ENCODE measurements at places on chromosomes 13 and 19. TPM values are rescaled to one million over a fixed set of nuclear protein-coding genes. Genes with fewer than 3 reads are reported as not detected.
A peak's percentile ranks its signal among the peaks of the same experiment; 100 is the strongest.

The ZNF208 gene
- total RNA-seq: not detected

The CLC gene
- not detected for total RNA-seq

The LILRB5 gene
- not detected for total RNA-seq

The NFIX gene
- total RNA-seq: 43.3 TPM

The PABPC3 gene
- total RNA-seq: 0.26 TPM

- H3K27me3 ChIP-seq: no peaks in the 10 kb centered on the region
- no peaks in the 10 kb centered on the region for H3K4me1 ChIP-seq
- no peak overlapping the region for H3K4me3 ChIP-seq
- no peak for DNase-seq
These were observed 303.4 kb downstream of the GPC6 start for GRCh38 chr13:93529961-93530360.

GRCh38 chr19:17420475-17420924 lies 653 bp downstream of the MVB12A start:
- DNase-seq: peak; percentile 38
- H3K27ac ChIP-seq: no peak overlapping the region
- H3K4me1 ChIP-seq: peaks cover 16% of the 10 kb centered on the region
- no peaks in the 10 kb centered on the region for H3K36me3 ChIP-seq
- H3K4me3 ChIP-seq: peak overlapping the region; percentile 88

GRCh38 chr19:30856376-30856775 lies 484.2 kb downstream of the ZNF536 start:
- H3K4me1 ChIP-seq: no peaks in the 10 kb centered on the region
- DNase-seq: no peak
- no peaks in the 10 kb centered on the region for H3K36me3 ChIP-seq
- H3K27me3 ChIP-seq: no peaks in the 10 kb centered on the region

GRCh38 chr19:28444362-28444761 lies 768.6 kb downstream of the UQCRFS1 start:
- H3K36me3 ChIP-seq: no peaks in the 10 kb centered on the region
- DNase-seq: no peak
- no peak overlapping the region for H3K4me3 ChIP-seq
- no peak overlapping the region for H3K27ac ChIP-seq

- H3K27me3 ChIP-seq: no peaks in the 10 kb centered on the region
- H3K4me1 ChIP-seq: peaks cover 31% of the 10 kb centered on the region
- H3K36me3 ChIP-seq: peaks cover 67% of the 10 kb centered on the region
- DNase-seq: peak; percentile 55
- peak overlapping the region; percentile 60 for H3K27ac ChIP-seq
These were observed 19.6 kb upstream of the EPHX3 start for GRCh38 chr19:15251749-15252397.

DNA sequence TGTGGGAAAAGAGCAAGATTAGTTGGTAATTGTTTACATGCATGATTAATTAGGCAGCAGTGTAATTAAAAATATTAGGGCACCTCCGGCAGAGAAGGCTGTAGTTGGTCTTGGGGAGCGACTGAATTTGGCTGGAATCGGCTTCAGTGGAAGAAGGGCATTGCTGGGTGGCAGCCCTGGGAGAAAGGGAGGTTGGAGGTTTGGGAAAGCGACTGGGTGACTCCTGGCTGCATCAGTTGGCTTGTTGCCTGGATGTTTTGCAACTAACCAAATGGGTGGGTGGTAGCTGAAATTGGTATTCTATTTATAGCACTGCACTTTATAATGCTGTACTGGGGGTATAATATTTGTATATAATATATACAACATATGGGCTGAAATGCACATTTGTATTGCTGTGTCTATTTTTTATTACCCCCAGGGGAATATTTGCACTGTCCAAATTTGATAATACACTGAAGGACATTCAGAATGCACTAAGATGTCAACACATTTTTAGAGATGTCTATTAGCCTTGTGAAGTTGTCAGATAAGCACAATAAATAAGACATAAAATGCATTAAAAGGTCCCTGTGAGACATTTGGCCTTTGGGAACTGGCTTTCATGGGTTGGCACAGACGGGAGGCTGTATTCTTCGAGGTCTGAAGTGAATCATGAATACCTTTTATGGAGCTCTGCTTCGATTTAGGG lies 1.7 kb downstream of the B3GLCT start:
- no peaks in the 10 kb centered on the region for H3K36me3 ChIP-seq
- H3K27ac ChIP-seq: no peak overlapping the region
- peak overlapping the region; percentile 78 for H3K4me3 ChIP-seq
- DNase-seq: peak; percentile 50
- H3K4me1 ChIP-seq: peaks cover 25% of the 10 kb centered on the region

GRCh38 chr13:101178406-101178805 lies 237.9 kb downstream of the NALCN start:
- DNase-seq: no peak

DNA sequence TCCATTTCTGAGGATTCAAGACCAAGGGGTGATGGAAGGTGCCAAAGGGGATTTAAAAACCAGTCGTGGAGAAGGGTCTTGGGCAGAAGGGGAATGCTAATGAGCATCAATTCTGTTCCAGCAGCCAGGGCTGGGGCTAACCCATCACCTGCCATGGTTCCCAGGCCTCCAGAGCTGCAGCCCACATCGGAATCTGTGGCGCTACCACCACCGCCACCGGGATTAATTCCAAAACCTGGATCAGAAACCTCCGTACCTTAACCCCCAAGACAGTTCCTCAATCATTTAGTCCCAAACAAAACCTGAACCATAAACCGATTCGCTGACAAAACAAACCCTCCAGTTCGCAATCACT lies 583 bp downstream of the ZNF615 start:
- no peaks in the 10 kb centered on the region for H3K4me1 ChIP-seq
- no peaks in the 10 kb centered on the region for H3K27me3 ChIP-seq
- no peak overlapping the region for H3K27ac ChIP-seq
- no peak for DNase-seq
- H3K4me3 ChIP-seq: peak overlapping the region; percentile 80

GRCh38 chr13:52001120-52001731 lies 10.0 kb downstream of the ATP7B start:
- H3K4me3 ChIP-seq: no peak overlapping the region
- H3K4me1 ChIP-seq: peaks cover 16% of the 10 kb centered on the region
- no peaks in the 10 kb centered on the region for H3K27me3 ChIP-seq

DNA sequence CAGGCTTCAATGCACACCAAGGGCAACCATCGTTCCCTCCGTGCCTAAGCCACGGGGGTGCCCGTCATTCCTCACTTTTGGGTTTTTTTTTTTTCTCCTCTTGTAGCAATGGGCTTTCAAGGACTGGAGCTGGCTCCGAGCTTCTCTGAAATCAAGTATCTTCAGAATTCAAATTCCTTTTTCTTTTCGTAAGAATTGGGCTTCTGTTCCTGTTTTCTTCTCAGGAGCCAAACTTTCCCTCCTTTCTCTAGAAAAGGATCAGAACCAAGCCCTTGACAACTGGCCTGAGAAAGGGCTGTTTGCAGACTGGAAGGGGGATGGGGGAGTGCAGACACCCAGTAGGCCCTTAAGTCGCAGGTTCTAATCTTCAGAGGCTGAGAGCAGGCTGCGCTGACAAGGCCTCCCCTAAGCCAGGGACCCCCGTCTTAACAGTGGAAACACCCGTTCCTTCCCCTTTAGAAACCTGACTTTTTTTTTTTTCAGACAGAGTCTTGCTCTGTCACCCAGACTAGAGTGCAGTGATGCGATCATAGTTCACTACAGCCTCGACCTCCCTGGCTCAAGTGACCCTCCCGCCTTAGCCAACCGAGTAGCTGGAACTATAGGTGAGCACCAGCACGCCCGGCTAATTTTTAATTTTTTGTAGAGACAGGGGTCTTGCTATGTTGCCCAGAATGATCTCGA lies 51.6 kb downstream of the RFX2 start:
- H3K4me1 ChIP-seq: peaks cover 31% of the 10 kb centered on the region
- DNase-seq: no peak
- no peaks in the 10 kb centered on the region for H3K27me3 ChIP-seq
- H3K4me3 ChIP-seq: no peak overlapping the region
- H3K36me3 ChIP-seq: no peaks in the 10 kb centered on the region

DNA sequence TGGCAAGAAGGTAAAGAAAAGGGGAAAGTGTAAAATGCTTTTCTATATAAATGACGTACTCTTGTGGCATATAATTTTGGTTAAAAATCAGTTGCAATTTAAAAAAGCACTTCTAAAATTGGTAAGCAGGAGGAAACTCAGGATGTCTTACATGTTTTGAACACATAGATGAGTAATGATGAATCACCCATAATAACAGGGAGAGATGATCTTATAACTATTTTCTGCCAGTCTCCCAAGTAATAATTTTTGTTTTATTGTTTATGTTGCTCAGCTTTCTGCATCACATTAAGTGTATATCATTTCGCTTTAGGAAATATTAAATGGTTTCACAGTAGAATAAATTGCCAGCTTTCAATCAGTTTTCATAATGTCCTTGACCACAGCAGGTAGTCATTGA lies 1430.7 kb upstream of the PCDH20 start:
- H3K4me1 ChIP-seq: peaks cover 11% of the 10 kb centered on the region
- no peaks in the 10 kb centered on the region for H3K27me3 ChIP-seq
- peak; percentile 52 for DNase-seq
- H3K4me3 ChIP-seq: no peak overlapping the region
- 0 out of 2 replicates have a peak overlapping the region, but pooled peaks have one; percentile 19 for H3K27ac ChIP-seq

- H3K36me3 ChIP-seq: no peaks in the 10 kb centered on the region
- H3K27ac ChIP-seq: no peak overlapping the region
- no peak for DNase-seq
- H3K4me3 ChIP-seq: no peak overlapping the region
- no peaks in the 10 kb centered on the region for H3K4me1 ChIP-seq
These were observed 788 bp upstream of the DLEU7 start for GRCh38 chr13:50844084-50844875.

DNA sequence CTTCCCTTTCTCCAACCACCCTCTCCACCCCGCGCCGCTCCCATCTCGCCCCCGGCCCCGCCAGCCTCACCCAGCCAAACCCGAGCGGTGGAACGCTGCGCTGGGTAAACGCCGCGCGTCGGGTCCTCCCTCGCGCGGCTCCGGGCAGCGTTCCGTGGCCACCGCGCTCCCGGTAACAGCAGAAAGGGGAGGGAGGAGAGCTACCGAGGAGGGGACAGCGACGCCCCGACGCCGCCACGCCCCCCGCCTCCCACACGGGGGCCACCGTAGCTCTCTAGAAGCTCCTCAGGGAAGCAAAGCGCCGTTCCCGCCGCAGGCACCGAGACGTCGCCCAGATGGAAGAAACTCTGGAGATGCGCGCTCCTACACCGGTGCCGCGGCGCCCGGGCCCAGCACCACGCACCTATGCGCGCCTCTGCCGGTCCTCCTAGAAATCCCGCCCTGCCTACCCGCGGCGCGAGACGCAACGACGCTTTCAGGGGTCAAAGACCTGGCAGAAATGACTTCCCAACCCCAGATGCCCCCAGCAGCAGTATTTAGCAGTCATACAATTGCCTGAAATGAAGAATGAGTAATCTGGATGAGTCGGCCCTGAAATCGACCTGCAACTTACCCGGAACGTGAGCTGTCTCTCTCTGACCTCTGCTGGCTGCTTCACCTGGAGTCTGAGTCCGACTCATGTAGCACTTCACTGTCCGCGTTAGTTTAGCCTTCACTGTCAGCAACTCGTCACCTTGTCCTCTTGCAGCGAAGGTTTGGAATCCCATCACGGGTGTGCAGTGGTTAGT lies at the start of gene RUBCNL:
RUBCNL (minus strand) TSS at position 189 of the 788 bp plus-strand sequence. CDS start 14,777 bp downstream, outside the sequence.
- H3K27ac ChIP-seq: no peak within 1 kb of the TSS
- no peaks in the 10 kb centered on the region for H3K4me1 ChIP-seq
- H3K27me3 ChIP-seq: no peaks in the 10 kb centered on the region
- peak within 1 kb of the TSS; percentile 70 for H3K4me3 ChIP-seq
- H3K36me3 ChIP-seq: no peaks in the 10 kb centered on the region
- peak; percentile 63 for DNase-seq

DNA sequence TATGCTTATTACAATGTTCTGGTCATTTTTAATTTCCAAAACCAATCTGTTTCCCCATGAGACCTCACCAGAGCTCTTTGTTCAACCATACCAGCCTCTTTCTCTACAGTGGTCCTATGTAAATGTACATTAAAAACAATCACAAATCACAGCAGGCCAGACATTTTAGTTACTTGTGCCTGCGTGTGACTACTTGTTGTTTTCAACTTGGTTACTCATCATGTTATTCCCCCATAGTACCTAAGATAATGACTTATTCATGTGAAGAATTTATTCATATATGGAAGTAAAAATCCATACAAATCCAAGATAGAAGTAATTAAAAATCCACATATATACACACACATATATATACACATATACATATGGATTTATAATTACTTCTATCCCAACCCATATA lies 379.6 kb downstream of the SLITRK6 start:
- no peak overlapping the region for H3K4me3 ChIP-seq
- no peak for DNase-seq
- H3K27me3 ChIP-seq: no peaks in the 10 kb centered on the region
- H3K4me1 ChIP-seq: no peaks in the 10 kb centered on the region
- H3K27ac ChIP-seq: no peak overlapping the region

- no peaks in the 10 kb centered on the region for H3K36me3 ChIP-seq
- no peaks in the 10 kb centered on the region for H3K27me3 ChIP-seq
- H3K27ac ChIP-seq: peak overlapping the region; percentile 70
- no peak for DNase-seq
- peak overlapping the region; percentile 80 for H3K4me3 ChIP-seq
These were observed 1.1 kb downstream of the DHRS12 start for GRCh38 chr13:51802631-51803418.

GRCh38 chr19:2047449-2048103 lies 3.5 kb downstream of the MKNK2 start:
- H3K36me3 ChIP-seq: no peaks in the 10 kb centered on the region
- no peak overlapping the region for H3K4me3 ChIP-seq
- peaks cover 31% of the 10 kb centered on the region for H3K4me1 ChIP-seq
- 0 out of 2 replicates have a peak overlapping the region, but pooled peaks have one; percentile 13 for H3K27ac ChIP-seq

DNA sequence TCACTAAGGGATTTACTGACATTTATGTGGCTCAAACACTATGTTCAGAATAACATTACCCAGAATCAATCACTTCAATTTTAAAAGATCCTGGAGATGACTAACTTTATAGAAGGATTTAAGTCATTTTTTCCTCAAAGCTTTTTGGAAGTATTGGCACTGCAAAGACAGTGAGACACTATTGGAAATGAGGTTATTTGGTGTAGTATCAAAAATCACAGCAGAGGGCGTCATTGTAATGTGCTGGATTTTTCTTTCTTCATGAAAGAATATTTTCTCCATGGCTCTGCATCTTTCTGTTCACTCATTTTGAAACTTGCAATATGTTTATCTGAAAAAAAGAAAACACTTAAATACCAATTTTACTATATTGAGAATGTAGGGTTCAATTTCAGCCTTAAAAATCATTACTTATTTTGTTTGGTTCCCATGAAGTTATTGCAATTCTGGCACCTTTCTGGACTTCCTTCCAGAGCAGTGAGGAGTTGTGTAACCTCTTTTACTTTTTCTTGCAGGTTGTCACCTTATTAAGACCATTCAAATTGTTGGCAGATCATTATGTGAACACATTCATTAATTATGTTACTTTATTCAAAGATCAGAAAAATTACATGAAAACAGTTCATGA lies 3.7 kb upstream of the CSNK1A1L start:
- DNase-seq: peak; percentile 50
- no peak overlapping the region for H3K4me3 ChIP-seq
- H3K4me1 ChIP-seq: peaks cover 10% of the 10 kb centered on the region
- H3K36me3 ChIP-seq: no peaks in the 10 kb centered on the region
- peaks cover 5% of the 10 kb centered on the region for H3K27me3 ChIP-seq
